ENCODE measurements at places on chromosomes 2 and 18.

DNA sequence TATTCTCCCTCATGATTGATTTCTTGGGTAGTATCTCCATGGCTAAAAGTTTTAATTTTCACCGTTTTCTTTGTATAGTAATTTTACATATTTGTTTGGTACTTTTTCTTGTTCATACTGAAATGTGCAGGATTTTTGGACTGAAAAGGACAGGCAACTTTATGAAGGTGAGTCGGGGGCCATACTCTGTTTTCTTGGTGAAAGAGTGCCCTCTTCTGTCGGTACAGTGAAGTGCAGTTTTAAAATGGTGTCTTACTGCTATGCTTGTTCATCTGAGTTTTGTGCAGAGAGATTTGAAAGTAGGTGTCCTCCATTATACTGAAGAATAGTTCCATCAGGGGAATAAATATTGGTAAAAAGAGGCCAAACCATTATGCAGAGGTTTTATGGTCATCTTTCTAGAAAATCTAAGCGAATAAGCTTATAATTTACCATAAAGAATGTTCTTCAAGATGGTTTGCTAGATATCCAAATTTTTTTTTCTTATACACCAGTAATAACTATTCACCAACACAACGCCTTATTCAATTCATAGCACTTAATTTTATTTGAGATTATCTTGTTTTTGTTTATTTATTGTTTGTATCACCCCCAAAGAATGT lies 8.7 kb upstream of the SERPINB13 start:
- no peak for DNase-seq

DNA sequence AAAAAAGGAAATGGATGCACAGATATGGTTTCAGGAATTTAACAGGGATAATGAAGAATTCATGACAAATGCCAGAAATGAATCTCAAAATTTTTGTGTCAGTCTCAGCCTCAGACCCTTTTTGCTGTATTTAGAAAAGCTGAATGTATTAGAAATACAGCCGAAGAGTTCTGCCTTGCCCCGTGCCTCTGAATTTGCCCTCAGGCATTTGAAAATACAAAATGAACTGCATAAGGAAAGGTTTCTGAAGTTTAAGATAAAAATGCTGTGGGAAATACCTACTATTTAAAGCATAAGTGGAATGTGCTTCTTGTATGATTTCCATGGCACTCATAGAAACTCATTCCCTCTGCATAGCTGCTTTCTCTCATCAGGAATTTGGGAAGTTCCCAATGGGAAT lies 1580.6 kb downstream of the DPP10 start:
- DNase-seq, result no peak

DNA sequence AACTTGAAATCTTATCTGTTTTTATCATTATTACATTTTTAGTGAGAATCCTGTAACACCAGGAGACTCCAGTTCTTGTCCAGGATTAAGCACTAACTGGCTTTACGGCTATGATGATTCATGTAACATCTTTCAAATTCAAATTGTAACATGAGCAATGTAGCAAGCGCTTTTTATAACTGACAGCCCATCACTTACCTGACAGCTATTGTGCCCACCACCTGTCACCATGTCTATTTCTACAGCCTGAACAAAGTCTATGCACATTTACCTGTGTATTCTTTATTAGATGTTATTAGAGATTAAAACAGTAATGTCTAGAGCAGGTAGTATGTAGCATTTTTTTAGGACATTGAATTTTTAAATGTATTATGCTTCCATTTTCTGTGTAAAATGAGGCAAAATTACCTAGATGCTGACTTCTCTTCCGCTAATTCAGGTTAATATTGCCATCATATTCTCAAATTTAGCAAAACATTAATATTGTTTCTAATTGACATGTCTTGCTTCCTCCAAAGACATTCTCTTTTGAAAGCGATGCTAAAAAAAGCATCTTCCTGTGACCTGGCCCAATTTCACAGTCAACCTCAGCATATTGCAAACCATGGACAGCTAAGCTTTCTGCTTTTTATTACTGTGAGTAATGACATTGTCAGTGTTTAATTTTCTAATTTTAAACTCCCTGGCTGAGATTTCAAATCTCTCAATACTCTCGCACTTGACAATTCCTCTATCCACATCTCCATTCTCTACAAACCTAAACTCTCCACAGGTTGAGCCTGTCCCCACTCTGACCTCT lies 37.8 kb downstream of the RIT2 start:
- no peak for DNase-seq

DNA sequence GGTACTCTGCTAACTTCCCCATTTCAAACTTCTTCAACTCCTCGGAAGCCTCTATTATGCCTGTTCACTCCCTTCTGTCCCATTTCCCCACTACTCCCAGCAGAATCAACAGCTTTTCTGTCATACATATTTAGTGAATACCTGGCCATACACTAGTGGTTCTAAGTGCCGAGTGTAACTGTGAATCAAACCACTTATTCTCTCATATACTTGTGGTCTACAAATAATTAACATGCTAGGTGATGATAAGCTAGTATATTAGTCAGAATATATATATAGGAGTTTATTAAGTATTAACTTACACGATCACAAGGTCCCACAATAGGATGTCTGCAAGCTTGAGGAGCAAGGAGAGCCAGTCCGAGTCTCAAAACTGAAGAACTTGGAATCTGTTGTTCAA lies 150.7 kb downstream of the CCDC102B start:
- no peak for DNase-seq

DNA sequence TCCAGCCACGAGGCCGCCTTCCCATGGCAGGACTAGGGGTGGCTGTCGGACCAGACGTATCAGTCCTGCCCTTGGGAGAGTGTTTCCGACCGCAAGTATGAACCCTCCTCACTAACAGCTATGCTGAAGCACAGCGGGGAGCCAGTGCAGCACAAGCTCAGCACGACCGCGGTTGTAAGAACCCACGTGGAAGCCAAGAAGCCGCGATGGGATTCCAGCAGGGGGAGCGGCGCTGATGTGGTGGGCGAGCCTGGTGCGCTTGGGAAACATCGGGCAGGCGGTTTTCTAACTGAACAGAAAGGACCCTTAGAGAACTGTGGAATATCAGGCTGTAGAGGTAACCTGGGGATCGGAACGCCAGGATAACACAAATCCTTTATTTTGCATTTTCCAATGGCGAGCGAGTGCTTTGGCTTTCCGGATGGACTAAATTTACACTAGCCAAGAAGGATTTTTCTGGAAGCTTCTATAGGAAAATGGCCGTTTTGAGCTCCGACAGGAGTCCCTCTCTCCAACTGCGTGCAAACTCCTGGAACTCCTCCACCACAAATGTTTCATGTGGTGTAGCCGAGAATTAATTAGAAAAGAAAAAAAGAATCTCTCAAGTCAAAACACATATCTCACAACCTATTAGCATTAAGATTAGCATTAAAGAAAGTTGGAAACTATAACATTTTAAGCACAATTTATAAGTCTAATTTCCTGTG lies 132.0 kb upstream of the MYCN start:
- no peak for DNase-seq

DNA sequence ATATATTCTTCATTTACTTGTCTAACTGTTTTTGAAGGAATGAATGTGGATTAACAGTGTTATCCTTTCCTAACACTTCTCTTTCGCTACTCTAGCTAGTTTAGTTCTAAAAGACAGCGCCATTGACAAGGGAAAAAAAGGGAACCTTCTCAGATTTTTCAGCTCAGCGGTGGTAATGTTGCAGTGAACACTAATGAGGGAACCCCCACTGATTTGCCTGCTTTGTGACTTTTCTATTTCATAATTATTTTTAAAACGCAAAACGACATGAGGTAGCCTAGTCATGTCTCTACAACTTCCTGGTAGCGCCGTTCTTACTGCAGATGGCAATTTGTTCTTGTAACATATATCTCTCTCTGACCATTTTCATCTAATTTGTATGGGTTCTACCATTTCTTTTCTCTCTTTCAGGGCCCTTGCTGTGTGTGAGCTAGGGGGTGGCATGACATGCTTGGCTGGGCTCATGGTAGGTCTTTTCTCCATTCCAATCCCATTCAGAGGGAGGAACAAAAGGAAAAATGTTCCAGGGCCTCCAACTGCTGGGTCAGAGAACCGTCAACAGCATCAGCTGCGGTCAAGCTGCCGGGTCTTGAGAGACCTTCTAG lies 235.5 kb upstream of the SIX3 start:
- DNase-seq, result no peak

- DNase-seq, result no peak
These were observed 186.0 kb downstream of the ANKRD30B start for GRCh38 chr18:14933964-14934363.

All from CMK (cell line).